ENCODE measurements at places on chromosomes 4 and X.

- no peak for DNase-seq
Observed at GRCh38 chr4:27635936-27636913, 775.6 kb downstream of the STIM2 start.

GRCh38 chr4:26326791-26327190, 6.0 kb downstream of the RBPJ start:
- no peak for DNase-seq

- DNase-seq: no peak
Observed at GRCh38 chr4:105555409-105555808, 3.0 kb downstream of the ARHGEF38 start.

GRCh38 chrX:118751950-118752783, 24.8 kb downstream of the IL13RA1 start:
- no peak for DNase-seq

DNA sequence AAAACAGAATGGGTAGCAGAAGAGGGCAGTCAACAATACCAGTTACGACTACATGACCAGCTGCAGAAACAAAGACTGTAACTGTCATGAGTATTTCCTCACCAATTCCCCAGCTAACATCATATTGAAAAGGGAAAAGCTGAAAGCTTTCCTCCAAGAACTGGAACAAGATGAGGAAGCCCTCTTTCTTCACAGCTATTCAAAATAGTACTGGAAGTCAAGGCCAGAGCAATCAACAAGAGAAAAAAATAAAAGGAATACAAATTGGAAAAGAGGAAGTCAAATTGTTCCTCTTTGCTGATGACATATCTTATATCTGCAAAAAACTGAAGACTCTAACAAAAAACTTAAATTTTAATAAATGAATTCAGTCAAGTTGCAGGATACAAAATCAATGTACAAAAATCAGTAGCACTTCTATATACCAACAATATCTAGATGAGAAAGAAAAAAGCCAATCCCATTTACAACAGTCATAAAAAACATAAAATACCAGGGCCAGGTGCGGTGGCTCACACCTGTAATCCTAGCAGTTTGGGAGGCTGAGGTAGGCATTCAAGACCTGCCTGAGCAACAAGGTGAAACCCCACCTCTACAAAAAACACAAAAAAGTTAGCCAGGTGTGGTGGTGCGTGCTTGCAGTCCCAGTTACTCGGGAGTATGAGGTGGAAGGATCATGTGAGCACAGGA, 125.4 kb downstream of the ATP8A1 start:
- DNase-seq: no peak
